ENCODE measurements at places on chromosomes 7 and 10.

- no peak for DNase-seq
These were observed 110.1 kb downstream of the ACTR3B start for GRCh38 chr7:152869677-152870051.

GRCh38 chr7:41887416-41887815 is 184.5 kb upstream of the INHBA start:
- no peak for DNase-seq

- DNase-seq: no peak
These were observed 3.6 kb downstream of the BLOC1S2 start for GRCh38 chr10:100282907-100283306.

- no peak for DNase-seq
These were observed 5.2 kb downstream of the IFIT5 start for GRCh38 chr10:89419548-89419947.

DNA sequence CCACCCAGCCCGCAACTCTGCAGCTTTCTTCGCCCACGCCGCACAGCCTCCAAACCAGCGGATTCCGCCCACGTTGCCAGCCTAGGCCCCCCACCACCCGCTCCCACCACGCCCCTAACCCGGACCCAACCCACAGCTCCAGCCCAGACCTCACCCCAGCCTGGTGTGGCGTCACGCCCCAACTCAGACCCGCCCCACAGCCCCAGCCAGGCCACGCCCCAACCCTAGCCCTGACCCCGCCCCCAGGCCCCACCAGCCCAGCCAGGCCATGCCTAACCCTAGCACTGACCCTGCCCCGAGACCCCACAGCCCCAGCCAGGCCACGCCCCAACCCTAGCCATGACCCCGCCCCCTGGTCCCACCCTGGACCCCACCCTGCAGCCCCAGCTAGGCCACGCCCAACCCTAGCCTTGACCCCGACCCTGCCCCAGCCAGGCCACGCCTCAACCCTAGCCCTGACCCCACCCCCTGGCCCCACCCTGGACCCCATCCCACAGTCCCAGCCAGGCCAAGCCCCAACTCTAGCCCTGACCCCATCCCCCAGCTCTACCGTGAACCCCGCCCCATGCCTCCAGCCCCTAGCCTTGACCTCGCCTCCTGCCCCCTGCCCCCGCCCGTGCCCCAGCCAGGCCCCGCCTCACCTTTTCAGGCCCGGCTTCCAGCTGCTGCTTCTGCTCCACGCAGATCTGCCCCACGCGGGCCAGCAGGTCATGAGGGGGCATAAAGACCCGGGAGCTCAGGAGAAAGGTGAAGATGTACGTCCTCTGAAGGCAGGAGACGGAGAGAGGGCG is 64.0 kb downstream of the RASGEF1A start:
- DNase-seq: no peak

- DNase-seq: no peak
These were observed 217.3 kb upstream of the SHH start for GRCh38 chr7:156029460-156030007.
